ENCODE measurements at places on chromosomes 3 and 15.

DNA sequence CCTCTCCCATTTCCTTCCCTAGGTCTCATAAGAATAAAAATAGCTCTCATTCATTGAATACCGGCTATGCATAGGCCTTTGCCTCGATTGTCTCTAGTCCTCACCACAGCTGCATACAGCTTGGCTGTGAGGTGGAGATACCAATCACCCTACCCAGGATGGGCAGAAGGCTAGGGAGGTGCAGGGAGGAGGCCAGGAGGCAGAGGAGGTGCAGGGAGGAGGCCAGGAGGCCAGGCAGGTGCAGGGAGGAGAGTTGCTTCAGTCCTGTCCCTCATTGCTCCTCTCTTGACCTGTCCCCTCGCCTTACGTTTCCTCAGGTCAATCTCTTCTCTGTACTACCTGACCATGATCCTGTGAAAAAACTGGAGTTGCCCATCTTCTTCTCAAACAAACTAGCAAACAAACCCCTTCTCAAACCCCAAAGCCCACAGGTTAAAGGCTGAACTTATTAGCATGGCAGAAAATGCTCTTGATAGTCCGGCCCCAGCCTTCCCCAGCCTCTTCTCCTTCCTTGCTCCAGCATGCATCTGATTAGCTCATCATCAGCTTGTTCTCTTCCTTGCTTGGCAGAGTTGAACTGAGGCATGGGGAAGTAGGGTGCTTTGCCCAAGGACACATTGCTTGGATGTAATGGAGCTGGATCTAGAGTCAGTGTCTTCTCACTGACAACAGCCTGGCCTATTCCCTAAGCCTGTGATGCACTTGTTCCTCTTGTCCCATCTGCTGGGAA, 15.8 kb downstream of the PODXL2 start:
- DNase-seq = no peak

- DNase-seq = peak; percentile 68
These were observed 19.7 kb downstream of the FAN1 start for GRCh38 chr15:30923429-30923828.

DNA sequence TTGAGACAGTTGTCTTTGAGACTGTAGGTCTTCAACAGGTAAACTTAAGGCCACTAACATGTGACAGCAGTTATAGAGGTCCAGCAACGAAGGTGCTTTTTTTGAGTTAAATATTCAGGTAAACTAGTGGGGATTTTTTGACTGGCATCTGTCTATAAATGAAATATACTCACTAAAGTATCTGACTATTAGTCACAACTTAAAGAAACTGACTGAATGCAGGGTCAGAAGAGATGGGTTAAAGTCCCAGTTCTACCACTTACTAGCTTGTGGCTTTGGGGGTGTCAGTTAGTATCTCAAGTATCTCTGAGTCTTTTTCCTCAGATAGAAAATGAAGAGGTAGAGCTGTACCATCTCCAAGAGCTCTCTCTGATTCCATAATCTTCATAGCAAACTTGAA, 18.0 kb downstream of the MIX23 start:
- DNase-seq = no peak

DNA sequence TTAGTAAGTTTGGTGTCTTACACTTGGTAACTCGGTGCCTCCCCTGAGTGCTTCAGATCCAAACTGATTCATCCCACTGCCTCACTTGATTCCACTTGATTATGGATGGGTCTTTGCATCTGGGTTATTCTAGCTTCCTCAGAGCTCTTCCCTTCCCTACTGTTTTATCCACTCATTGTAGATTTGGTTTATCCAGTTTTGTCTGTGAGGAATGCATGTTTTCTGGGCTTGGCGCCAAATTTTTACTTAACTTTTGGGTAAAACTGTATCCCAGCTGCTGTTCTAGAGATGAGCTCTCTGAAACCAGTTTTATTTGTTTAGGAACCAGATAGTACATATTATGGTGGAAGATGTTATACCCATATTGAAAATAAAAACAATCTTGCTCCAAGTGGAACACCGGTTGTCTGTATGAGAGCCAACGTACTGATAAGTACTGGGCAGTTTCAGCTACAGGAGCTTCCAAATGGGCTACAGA, 20.9 kb downstream of the RAD54L2 start:
- DNase-seq = no peak

- no peak for DNase-seq
These were observed 192.2 kb downstream of the SUCLG2 start for GRCh38 chr3:67462187-67462586.

DNA sequence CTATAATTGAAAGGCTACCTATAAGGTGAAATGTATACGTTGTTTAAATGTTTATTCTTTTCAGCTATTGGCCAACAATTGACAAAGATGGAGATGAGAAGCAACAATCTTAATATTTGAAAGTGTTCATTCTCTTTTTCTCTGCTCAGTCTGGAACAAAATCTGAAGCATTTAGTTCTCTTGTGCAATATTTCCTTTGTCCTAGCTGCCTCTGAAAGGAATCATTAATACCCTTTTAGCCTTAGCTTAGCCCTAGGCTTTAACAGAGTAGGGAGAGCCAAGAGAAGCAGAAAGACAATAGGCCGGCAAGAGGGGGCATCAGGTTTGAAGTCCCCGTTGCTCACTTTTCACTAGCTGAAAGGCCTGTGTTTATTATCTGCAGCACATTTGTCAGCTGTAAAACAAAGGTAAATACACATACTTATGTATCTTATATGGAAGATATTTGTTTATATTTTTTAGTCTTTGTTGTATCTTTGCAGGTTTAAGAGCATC, 422.5 kb upstream of the SEMA6D start:
- DNase-seq = no peak

DNA sequence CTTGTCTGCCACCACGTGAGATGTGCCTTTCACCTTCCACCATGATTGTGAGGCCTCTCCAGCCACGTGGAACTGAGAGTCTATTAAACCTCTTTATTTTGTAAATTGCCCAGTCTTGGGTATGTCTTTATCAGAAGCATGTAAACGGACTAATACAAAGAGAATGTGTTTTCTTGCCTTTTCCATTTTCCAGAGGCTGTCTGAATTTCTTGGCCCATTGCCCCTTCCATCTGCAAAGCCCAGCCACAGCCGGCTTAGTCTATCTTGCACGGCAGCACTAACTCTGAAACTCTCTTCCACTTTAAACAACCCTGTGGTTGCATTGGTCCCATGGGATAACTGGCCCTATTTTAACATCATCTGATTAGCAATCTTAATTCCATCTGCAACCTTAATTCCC, 215.3 kb downstream of the LRTM1 start:
- no peak for DNase-seq

DNA sequence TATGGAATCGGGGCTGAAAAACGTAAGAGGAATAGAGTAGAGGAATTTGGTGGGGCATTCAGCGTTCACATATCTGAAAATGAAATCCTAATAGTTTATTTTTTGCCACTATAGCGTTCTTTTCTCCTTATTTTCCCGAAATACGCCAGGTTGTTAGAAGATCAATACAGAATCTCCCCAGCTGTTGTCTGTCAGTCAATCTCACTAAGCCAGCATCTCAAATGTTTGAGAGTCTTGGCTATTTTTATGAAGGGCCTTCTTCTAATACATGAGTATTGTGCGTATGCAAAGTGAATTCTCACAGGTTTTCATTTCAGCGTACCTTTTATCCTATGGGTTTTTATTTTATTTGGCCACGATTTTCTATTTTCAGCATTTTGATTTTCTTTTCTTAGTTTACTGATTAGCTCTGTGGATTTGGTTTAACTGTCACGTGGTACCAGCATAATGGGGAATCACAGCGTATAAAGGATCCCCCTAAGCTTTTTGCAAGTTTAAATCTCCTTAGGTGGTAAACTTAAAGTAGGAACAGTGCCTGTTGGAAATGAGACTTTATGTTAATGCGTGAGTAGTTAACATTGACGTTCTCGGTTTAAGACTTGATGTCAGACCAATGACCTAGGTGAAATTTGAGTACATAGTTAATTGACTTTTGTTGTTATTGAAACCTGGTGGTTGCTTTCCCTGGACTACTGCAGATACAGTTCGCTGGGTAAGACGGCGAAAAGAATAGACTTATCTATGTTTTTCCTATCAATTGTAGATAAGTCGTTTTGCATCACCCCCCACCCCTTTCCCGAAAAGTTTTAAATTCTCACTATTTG, 1.3 kb downstream of the FXR1 start:
- no peak for DNase-seq

- no peak for DNase-seq
These were observed 127.7 kb downstream of the NUP210 start for GRCh38 chr3:13292375-13292774.

GRCh38 chr3:12705981-12706380, 42.1 kb upstream of the RAF1 start:
- no peak for DNase-seq

DNA sequence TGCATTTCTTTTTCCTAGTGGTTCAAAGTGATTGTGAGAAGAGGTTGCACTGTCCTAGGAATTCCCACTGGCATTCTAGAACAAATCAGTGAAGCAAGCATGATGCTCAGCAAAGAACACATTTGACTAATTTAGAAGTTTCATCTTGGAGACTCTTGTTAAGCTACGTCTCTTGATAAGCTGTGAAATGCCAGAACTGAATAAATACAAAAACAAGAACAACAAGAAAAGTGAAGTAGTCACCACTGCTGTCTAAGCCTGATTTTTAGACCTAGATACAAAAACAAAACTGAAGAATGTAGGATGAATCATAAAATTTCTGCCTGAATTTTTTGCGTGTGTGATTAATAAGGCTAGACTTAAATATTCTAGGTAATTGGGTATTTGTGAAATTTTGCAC, 1162.4 kb downstream of the TUSC7 start:
- no peak for DNase-seq

Data from glutamatergic neuron (in vitro differentiated cells).